ENCODE measurements at places on chromosomes 6 and 20.

- DNase-seq = no peak
These were observed 31.9 kb downstream of the JAG1 start for GRCh38 chr20:10641893-10642292.

DNA sequence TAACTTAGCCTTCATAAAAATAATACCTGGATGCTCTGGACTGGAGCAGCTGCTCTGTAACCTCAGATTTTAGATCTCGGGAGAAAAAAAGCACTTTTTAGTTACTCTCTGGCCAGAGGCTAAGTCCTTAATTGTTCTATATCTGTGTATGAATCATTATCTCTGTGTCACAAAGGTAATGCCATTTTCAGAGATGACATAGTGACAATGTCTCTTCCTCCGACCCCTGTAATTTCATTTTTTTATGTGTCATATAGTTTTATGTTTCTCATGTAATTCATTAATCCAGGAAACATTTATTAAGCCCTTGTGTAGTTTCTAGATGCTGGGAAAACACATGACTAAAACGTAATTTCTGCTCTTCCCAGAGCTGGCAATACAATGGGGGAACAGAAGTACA is 55.6 kb downstream of the SENP6 start:
- no peak for DNase-seq

GRCh38 chr6:141123049-141123448 is 1009.7 kb upstream of the GJE1 start:
- DNase-seq = no peak

- DNase-seq = no peak
These were observed 81.6 kb downstream of the PSMG4 start for GRCh38 chr6:3340358-3340802.

- no peak for DNase-seq
These were observed 115.9 kb upstream of the BEND6 start for GRCh38 chr6:56838965-56839364.

GRCh38 chr6:156794546-156795354 is 17.6 kb downstream of the ARID1B start:
- DNase-seq = peak; percentile 11

GRCh38 chr6:218153-219018 is 73.9 kb upstream of the DUSP22 start:
- no peak for DNase-seq

- no peak for DNase-seq
These were observed 156.0 kb downstream of the CEBPB start for GRCh38 chr20:50346374-50347283.

DNA sequence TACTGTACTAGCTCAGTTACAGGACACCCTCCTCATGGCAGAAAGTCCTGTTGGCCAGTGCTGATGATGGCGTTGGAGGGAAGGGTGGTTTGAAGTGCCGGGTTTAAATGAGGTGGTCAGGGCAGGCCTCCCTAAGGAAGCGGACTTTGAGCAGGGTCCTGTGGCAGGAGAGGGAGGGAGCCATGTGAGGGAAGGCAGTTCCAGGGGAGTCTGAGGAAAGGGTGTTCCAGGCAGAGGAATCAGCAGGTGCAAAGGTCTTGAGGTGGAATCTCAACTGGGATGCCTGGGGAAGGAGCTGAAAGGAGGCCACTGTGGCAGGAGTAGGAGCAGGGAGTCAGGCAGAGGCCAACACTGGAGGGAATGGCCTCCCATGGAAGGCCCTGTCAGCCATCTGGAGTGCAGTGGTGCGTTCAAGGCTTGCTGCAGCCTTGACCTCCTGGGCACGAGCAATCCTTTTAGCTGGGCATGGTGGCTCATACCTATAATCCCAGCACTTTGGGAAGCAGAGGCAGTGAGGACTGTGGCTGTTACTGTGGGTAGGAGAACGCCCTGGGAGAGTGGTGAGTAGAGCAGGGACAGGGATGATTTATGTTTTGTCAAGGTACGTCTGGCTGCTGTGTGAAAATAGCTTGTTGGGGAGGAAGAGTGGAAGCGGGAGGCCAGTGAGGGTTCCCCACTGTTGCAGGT is 26.2 kb downstream of the VSTM2L start:
- no peak for DNase-seq

- DNase-seq = peak; percentile 56
These were observed 56.9 kb upstream of the ARMH2 start for GRCh38 chr6:24855395-24856245.

- DNase-seq = peak; percentile 20
These were observed 517.6 kb downstream of the CD83 start for GRCh38 chr6:14635195-14635594.
